ENCODE measurements at places on chromosomes 3 and 15. TPM values are rescaled to one million over a fixed set of nuclear protein-coding genes. Genes with fewer than 3 reads are reported as not detected.

The XYLB gene
- total RNA-seq: 7.3 TPM

DNA sequence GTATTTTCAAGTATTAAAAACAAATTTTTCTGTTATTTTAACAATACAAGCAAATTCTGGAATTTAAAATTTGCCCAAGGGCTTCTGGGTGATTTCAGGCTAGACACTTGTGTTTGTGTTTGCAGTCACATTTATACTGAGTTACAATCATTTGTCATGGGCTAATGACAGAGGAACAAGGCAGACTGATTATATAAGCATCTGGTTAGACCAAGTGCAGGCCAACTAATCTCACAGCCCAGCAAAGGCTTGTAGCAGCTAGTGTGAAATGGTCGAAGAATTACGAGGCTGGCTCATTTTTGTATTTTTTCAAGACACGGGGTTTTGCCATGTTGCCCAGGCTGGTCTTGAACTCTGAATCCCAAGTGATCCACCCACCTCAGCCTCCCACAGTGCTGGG lies 52.1 kb downstream of the CMTM8 start:
- no peak for DNase-seq

GRCh38 chr3:170531054-170531453 lies 54.8 kb downstream of the SLC7A14 start:
- no peak for DNase-seq

- no peak for DNase-seq
Observed at GRCh38 chr15:25785641-25786025, 77.5 kb downstream of the ATP10A start.

DNA sequence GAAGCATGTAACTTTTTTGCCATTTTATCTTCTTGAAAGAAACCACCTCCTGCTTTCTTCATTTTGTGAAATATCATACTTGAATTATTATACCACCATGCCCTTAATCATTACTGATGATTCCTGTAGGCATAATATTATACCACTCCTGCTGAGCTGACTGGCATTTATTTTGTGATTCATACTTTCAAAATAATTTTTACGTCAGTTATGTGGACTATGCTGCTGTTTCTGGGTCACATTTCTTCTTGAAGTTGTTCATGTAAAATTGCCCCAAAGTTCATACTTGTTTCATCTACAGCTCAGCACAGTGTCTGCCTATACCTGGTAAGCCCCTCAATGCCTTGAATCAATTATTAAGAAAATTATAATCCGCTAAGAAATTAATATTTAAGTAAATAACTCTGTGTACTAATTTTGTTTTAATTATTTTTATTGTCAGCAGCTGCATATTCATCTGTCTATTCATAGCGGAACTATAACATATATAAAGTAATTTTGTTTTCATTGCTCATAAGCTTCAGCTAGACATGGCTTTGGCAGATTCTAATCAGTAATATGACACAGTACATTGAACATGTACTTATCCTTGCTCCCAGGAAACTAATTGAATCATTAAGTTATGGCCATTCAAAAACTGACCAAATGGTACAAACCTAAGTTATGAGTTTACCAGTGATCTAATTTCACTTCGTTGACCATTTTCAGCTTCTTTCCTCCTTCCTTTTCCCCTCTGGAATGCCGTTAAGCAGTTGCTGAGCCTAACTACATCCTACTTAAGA lies 160.0 kb downstream of the NAALADL2 start:
- no peak for DNase-seq

GRCh38 chr15:58864602-58865424 lies 68.7 kb downstream of the SLTM start:
- no peak for DNase-seq

All from occipital lobe (tissue), 3 donors.